ENCODE measurements at places on chromosomes 16 and 17.

DNA sequence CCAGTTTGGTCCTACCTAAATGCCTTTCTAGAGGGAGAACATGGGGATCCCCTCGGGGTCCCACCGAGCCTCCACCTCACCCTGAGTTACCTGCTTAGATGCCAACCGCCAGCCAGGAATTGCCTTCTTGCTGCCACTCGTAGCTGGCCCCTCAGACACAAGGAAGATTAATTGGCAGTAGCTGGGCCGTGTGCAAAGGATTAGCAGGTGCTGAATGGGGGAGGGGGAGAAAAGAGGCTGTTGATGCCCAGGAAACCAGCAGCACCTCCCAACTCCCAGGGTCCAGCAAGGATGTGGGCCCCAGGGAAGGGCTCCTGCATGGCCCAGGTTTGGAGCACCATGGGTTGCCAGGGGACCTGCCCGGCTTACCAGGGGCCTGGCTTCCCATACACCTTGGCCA is at the start of gene CNGB1:
TSS of gene CNGB1 (minus strand) at position 159 of the 400 bp plus-strand sequence. CDS start 3,842 bp downstream, outside the sequence.
- no peak for DNase-seq

GRCh38 chr16:55116165-55116920 is 185.7 kb downstream of the IRX5 start:
- DNase-seq: no peak

- peak; percentile 43 for DNase-seq
These were observed 11.6 kb downstream of the KRT33A start for GRCh38 chr17:41338961-41339485.

- no peak for DNase-seq
These were observed 1.4 kb upstream of the ECI1 start for GRCh38 chr16:2252806-2253148.

GRCh38 chr16:73190688-73191659 is 143.0 kb upstream of the ZFHX3 start:
- DNase-seq: no peak

- DNase-seq: no peak
These were observed 377.8 kb downstream of the SNX29 start for GRCh38 chr16:12354296-12354833.

DNA sequence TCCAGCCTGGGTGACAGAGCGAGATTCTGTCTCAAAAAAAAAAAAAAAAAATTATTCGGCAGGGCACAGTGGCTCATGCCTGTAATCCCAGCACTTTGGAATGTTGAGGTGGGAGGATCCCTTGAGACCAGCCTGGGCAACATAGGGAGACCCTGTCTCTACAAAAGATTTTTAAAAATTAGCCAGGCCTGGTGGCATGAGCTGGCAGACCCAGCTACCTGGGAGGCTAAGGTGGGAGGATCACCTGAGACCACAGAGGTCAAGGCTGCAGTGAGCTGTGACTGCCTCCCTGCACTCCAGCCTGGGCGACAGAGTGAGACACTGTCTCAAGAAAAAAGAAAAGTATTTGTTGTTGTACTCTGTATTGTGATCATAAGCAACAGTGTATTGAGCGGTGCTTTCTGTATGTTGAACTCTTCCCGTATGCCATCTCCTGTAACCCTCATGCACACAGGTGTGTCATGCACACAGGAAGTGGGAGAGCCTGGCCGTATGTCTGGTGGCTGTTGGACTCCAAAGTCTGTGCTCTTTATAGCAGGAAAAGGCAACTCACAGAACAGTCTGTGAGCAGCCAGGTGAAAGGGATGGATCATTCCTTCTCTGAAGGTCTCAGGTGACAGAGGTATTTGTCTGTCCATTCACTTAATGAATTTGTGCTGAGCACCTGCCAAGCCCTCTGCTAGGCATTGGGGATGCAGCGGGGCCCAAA is 17.1 kb downstream of the CDH1 start:
- DNase-seq: no peak

GRCh38 chr17:48394821-48395220 is 35.2 kb downstream of the SKAP1 start:
- no peak for DNase-seq

DNA sequence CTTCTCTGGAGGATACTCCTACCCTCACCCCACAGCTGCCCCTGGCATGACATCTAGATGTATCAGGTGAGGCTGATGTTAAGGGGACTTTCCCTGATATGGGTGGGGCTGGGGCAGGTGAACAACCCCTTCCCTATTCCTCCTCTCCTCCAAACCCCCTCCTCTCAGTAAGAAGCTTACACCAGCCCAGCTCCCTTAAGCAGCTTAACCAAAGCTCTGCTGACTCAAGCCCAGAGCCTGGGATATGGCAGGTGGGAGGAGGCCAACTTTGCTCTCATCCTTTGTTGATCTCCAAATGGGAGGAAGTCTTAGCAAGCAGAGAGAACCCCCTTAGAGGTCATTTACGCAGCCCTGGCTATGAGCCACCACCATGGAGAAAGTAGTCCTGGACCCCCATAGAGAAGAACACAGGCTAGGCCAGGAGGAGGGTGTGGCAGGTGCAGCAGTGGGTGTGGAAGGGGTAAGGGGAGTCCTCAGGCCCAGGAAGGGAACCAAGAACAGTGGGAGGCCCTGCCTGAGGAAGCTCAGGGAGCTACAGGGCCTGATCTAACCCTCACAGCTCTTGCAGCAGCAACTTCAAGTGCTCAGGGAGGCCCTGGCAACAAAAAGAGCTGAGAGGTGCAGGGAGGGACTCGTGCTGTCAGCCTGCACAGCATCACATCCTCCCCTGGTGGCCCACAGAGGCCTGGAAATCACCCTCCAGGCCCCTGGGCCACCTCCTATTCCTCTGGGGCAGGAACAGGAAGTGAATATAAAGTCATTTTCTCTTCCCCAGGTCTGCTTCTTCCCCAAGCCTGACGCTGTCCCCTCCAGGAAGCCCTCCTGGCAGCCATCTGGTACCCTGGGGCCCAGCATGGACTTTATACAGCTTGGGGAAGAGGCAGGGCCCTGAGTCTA is 2.9 kb downstream of the UNC119 start:
- peak; percentile 42 for DNase-seq

- DNase-seq: no peak
These were observed 32.0 kb upstream of the SLC5A10 start for GRCh38 chr17:18919963-18920362.

DNA sequence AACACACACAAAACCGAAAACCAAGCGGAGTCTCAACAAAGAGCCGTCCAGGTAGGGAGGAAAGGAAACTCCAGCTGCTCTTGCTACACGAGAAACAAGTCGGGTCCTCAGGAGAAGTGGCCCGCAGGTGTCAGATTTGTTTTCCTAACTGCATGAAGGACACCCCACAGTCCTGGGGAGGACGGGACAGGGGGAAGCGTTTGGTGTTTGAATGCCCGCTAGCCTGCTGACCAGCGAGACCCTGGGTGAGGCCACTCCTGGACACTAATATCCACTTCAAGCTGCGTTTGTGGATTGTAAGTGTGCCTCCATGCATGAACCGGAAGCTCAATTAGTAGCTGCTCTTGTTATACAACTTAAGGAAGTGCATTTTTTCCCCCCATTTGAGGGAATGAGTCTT is 299.5 kb downstream of the MAF start:
- no peak for DNase-seq

DNA sequence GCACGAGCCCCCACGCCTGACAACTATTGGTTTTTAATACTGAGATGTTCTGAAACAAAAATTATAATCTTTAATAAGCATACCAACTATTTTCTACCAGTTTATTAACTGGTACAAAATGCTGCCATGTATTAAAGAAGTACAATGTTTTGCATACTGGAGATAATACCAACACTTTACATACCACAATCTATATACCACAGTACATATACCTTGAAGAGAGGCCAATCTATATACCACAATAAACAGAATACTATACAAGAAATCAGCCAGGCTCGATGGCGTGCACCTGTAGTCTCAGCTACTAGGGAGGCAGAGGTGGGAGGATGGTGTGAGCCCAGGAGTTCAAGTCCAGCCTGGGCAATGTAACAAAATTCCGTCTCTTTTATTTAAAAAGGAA is 9.9 kb downstream of the GPATCH8 start:
- DNase-seq: no peak

DNA sequence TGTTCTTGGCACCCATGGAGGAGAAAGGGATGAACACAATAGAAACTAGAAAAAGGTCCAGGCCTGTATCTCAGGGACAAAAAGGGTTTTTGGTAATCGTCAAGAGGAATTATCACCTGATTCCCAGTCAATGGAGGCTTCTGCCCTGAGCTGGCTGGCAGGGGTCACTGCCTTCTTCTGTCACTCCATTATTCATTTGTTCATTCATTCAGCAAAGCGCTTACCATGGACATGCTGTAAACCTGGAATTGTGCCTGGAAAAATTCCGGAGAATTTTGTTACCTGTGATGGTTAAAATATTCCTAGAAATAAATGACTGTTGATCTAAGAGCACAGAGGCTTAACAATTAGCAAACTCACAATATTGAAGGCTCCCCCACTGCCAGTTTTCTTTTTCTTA is 212.3 kb downstream of the SHISA9 start:
- no peak for DNase-seq

All from activated gamma-delta T cell treated with Interleukin-2 at 50 U/mL for 16 hours (primary cell).